Activated naive CD8-positive, alpha-beta T cell treated with anti-CD3 and anti-CD28 coated beads, Interleukin-2, amount 50 U/mL, for 16 hours (primary cell): ENCODE measurements at places on chromosomes 4 and X.

DNA sequence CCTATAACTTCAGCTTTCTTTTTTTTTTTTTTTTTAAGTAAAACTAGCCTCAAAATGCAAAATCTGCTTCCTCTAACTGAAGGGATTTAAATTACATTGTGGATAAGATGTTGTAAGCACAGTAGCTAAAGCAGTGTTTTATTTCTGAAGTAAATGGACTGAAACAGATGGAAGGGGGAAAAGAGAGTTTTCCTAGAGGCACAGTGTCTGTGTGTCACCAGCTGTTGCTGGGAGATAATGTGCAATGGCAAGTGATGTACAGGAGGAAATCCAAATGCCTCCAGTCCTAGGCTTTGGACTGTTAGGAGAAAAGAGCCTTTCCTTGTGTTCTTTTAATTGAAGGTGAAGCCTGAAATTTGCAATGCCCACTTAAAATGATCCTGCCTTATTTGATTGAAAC lies 672.1 kb downstream of the GRXCR1 start:
- DNase-seq = no peak

GRCh38 chr4:127759228-127759820 lies 22.8 kb upstream of the HSPA4L start:
- DNase-seq = no peak

DNA sequence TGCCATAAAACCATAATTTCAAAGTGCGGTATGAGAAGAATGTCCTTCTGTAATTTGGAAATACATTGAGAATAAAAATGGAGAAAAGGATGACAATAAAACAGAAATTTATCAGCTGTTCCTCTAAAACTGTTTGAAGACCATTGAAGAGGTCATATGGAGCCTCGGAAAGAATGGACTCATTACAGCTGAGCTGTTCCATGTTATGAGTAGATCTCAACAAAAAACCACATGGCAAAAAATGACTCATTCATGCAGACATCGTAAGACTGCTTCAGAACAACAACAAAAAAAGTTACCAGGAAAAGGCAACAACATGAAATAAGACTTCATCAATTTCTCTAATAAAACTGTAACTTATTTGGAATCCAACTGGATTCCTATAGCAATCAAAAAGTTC lies 39.7 kb downstream of the AKAP4 start:
- DNase-seq = no peak

GRCh38 chr4:106080376-106080775 lies 185.1 kb downstream of the NPNT start:
- DNase-seq = no peak

DNA sequence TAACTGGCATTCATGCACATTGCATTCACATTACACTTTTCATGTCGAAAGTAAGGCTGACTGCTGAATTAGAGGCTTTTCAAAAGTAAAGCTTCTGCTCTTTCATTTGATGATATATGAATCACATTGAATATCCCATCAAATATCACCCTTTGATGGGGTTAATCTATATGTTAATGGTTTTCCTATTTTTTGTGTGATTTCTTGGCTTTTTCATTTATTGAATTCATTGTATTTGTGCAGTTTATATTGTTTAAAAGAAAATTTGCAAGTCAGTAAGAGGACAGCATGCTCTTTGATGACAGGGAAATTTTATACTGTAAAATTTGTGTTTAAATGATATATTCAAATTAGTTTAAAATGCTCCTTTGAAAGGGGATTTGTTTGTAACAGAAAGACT lies 344.1 kb downstream of the PCDH10 start:
- no peak for DNase-seq

- DNase-seq = no peak
Measured at GRCh38 chr4:3656416-3657356, 109.5 kb upstream of the ADRA2C start.

- DNase-seq = no peak
Measured at GRCh38 chr4:113604955-113605354, 156.6 kb downstream of the CAMK2D start.

- DNase-seq = no peak
Measured at GRCh38 chr4:40557736-40558135, 71.9 kb downstream of the RBM47 start.

GRCh38 chrX:35098419-35098818 lies 155.8 kb downstream of the FAM47B start:
- no peak for DNase-seq

DNA sequence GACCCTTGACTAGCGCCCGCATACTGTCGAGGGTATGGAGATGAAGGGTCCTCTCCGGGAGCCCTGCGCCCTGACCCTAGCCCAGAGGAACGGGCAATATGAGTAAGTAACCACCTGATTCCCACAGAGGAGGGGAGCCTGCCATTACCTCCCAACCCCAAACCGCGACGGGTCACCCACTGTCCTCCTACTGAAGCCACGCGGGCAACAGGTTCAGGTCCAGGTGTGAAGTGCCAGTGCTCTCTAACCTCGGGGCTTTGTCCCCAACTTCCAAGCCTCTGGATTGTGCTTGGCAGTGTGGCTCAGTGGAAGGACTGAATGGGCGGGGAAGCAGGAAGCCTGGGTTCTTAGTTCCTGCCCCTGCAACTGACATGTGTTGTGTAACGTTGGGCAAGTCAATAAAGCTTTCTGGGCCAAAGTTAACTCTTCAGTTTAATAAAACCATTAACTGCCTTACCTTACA lies 694 bp downstream of the OCRL start:
- DNase-seq = no peak

DNA sequence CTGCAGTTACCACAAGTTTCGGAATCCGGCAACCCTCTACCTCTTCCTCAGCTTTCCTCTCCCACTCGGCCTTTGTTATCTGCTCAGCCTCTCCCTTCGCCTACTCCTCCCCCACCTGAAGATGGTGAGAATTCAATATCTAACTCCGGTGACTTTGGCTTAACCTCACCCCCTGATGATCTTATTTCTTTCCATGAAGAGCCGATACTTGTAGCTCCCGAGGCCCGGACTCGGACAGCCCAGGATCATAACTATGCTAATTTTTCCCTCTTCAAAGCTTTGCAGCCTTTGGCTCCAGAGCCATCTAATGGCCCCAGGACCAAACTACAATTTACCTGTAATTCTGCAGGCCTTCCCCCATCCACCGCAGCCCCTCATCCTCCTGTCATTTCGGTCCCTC lies 32.0 kb upstream of the MGST2 start:
- no peak for DNase-seq

DNA sequence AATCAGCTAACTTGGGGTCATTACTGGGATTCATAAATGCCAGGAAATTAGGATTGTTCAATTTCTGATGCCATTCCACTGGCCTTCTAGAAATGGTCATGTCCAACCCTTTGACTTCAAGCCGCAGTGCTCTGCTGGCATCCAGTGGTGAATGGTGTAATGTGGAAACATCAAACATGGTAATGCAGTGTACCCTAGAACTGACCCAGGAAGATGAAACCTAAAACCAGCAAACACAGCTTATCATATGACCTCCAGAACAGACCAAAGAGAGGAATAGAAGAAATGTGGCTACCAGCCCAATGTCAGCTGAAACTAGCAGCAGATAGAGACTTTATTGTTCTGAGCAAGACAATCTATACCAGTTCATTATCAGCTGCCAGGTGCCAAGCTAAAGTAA lies 13.8 kb downstream of the CXCL13 start:
- DNase-seq = no peak

DNA sequence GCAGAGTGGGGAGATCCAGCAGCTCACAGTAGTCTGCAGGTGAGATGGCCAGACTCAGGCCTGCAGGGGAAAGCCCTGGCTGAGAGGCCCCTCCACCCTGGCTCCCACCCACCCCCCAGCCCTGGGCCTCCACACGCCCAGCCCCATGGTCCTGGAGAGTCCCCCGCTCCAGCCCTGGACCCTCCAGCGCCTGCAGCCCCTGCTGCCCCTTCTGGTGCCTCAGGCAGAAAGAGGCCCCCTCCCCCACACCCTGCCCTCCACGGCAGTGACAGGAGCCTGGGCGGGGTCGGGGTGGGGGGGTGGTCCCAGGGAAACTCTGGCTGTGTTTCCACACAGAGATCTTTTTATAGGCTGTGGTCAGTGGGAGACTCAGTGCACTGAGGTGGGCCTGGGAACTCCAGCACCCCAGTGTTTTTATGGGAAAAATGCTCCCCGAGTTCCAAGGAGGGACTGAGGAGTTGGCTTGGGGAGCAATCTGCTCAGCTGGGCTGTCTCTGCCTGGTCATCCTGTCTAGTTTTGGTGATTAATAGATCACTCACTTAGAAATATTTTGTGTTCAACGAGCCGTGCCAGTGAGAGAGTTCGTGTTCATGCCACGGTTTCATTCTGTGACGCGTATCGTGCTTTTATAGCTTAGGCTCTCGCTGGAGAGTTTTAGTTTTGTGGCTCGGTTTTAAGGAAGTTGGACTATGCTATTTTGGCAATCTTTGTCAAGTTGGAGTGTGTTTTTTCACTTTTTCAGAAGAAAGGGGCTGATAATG lies 53.1 kb upstream of the HGFAC start:
- no peak for DNase-seq

DNA sequence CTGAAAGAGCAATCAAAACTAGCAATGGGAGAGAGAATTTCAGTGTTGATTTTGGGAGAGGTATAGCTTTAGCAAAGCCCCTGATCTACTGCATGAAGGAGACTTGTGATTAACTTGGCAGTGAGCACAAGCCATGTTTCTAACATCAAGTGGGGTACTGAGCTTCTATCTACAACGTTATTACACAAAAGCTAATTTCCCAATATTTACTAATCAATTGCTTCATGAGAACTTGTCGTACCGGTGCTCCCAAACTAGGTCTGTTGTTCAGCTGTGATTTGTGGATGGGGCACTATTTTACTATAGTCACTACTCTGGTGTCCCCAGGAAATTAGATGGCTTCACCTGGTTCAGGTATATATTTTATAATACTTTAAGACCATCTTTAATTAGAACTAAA lies 16.2 kb downstream of the ANK2 start:
- no peak for DNase-seq

DNA sequence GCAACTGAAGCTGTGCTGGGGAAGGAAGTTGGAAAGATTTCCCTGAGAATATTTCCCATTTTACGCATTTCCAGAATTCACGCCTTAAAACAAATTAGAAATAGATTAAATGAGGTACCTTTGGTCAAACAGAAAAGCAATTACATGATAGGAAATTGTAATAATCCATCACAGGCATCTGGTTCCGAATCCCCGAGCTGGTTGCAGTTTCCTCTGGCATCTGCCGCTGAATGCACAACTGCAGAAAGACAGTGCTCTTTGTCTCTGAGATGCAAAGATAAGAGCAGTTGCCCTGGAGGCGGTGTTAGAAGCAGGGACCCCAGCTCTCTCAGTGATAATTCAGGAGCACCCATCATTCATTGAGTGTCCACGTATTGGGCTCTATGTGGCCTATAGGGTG lies 224.4 kb downstream of the LDB2 start:
- DNase-seq = no peak

DNA sequence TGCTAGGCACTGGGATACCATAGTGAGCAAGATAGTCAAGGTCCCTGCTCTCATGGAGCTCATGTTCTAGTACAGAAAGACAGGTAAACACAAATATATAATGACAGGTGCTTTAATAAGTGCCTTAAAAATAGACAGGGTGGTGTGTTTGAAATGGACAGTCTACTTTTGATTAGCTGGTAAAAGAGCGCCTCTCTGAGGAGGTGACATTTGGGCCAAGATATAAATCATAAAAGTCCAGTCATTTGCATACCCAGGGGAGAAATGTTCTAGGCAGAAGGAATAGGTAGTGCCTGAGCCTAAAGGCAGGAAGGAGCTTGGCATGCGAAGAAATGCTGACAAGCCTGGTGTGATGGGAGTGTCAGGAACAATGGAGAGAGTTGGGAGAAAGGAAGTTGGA lies 83.6 kb downstream of the DNAAF6 start:
- DNase-seq = no peak

GRCh38 chr4:88907478-88907877 lies 149.5 kb downstream of the FAM13A start:
- DNase-seq = no peak

GRCh38 chr4:129378364-129378763 lies 282.4 kb downstream of the C4orf33 start:
- DNase-seq = no peak

- no peak for DNase-seq
Measured at GRCh38 chr4:1524761-1525160, 118.5 kb upstream of the NKX1-1 start.

DNA sequence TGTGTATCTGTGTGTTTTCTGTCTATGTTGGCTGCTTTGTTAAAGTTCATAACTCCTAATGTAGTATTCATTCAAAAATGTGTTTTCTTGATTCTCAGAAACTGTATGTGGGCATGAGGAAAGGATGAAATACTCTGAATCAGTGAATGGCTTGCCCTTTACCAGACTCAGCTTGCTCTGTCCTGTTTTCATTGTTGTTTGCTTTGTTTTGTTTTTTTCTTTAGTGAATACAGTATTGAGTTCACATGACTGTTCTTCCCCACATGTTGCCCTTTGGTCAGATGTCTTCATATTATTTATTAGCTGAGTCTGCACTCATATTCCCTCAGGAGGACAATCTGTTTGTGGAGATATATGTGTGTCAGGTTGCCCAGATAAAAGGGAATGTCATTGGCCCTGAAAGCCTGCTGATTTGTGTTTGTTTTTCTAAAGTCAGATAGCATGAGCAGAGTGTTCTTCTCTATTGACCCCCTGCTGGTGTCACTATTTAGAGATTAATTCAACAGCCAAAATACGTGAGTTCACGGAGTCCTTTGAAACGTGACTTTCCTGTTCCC lies 1184.4 kb downstream of the RPA4 start:
- DNase-seq = no peak

- no peak for DNase-seq
Measured at GRCh38 chr4:4836044-4836443, 23.4 kb upstream of the MSX1 start.

- DNase-seq = no peak
Measured at GRCh38 chr4:117610706-117611308, 423.5 kb upstream of the NDST3 start.

DNA sequence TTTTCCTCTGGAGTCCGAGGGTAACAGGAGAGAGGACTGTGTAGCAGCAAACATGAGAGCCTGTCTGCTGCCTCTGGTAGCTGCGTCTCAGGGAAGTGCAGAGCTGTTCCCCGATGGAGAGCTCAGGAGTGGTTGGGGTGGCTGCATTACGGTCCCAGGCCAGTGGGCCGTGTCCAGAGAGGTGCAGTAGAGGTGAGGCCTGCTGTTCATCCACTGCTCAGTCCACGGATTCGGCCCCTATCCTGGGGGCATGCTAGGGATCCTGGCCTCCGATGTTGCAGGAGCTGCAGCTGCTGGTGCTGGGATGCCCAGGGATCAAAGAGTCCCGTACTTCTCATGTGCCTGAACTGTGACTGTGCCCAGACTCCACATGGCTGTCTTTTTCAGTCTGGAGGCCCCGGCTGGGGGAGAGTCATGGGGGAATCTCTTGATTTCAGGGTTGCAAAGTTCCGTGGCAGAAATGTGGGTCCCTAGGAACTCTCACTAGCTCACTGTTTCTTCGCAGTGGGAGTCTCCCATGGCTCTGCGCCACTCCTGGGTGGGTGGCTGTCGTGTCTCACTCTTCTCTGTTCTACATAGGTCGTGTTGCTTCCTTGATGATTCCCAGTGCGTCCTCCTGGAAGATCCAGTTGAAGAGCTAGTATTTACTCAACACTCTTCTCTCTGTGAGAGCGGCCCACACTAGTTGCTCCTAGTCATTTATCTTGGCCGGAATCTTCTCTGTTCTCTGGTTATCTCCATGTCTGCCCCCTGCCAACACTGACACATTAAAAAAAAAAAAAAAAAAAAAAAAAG lies 109.5 kb upstream of the CENPE start:
- DNase-seq = no peak
